ENCODE measurements at places on chromosomes 16 and 17.
A peak's percentile ranks its signal among the peaks of the same experiment; 100 is the strongest.

- DNase-seq: no peak
These were observed 19.4 kb downstream of the CEP295NL start for GRCh38 chr17:78883533-78884131.

DNA sequence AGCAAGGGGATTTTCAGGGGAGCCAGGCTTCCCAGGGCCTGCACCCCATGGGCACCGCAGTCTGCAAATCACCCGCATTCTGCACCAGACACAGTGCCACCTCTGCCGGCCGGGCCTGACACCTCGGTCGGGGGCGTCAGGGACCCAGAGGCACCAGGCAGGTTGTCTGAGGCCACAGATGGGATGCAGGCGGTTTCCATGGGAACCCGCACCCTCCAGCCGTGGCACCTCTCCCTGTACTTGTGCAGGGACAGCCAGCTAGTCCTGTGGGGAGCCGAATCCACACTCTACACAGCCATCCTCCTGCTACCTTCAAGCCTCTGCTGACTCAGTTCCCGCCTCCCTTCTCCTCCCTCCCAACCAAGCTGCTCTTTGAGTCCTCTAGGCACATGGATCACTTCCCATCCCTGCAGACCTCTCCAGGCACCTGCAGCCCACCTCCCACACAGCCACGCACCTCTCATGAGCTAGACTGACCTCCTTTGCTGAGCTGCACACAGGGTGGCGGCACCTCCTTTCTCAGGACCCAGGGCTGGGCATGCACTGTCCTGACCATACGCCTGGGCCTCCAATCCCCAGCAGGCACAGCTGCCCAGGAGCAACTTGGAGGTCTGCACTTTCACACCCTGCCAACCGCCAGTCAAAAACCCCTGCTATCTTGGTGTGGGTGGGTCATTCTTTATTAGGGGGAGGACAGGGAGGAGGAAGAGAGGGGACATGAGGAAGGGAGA lies 119.5 kb downstream of the C16orf78 start:
- no peak for DNase-seq

DNA sequence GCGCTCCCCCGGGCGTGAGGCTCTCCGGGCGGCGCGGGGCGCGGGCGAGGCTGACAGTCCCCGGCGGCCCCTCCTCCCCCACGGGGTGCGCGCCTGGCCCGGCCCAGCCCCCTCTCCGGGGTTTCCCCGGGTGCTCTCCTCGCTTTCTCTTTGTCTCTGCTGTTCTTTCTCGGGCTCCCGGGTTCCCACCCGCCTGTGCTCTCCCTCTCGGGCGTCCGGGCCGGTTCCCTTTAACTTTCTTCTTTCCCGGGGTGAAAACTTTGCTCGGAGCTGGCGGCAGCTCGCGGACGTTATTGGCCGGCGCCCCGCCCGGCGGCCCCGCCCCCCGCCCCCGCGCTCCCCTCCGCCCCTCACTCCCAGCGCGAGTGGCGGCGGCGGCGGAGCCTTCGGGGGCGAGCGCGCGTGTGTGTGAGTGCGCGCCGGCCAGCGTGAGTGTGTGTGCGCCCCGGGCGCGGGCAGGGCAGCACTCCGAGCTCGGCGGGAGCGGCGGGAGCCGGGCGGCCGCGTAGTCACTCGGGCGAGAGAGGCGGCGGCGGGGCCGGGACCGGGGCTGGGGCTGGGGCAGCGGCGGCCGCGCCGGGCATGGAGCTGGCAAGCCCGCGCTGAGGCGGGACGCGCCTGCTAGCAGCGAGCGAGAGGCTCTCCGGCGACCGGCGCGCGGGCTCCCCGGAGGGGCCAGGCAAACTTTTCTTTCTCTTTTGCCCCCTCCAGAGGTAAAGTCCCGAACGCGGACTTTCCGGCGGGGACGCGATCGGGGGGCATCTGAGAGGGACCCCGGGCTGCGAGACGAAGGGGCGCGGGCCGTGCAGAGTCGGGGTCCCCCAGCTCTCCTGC lies at the start of gene NTN1:
TSS of gene NTN1 (plus strand) at position 353 of the 834 bp plus-strand sequence. CDS start 864 bp downstream, outside the sequence.
- peak; percentile 55 for DNase-seq

- peak; percentile 27 for DNase-seq
These were observed 1.7 kb downstream of the IL4R start for GRCh38 chr16:27315333-27316037.

GRCh38 chr17:50045154-50045553 lies 10.8 kb upstream of the ITGA3 start:
- DNase-seq: no peak

DNA sequence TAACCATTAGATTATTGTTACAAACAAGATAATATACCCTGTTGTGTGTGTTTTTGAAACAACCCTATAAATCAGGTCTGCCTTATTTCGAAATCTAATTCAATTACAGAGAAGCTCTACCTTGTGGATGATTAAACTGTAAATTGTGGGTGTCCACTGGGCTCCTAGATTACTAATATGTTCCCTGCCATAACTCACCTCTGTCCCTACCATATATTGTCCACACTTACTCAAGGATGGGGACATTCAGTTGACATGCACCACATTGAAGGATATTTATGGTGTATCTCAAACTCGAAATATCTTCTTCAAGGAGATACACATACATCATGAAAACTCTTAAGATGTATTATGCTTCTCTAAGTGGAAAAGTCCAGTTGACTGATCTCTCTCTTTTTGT lies 617.6 kb upstream of the EEF2KMT start:
- DNase-seq: no peak

DNA sequence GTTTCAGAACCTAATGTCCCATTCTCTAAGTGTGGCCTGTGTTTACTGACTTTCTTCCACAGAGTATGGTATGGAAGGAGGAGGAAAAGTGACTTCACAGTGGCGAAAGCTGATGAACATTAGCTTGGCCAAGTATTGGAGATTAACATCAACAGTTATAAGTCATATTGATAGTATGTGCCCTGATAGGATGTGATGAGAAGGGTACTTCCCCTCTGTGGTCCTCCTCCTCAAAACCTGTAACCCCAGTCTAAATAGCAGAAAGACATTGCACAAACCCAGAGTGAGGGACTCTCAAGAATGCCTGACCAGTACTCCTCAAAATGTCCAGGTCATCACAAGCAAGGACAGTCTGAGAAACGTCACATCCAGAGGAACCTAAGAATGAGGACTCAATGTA lies 73.1 kb downstream of the CLEC16A start:
- DNase-seq: no peak

DNA sequence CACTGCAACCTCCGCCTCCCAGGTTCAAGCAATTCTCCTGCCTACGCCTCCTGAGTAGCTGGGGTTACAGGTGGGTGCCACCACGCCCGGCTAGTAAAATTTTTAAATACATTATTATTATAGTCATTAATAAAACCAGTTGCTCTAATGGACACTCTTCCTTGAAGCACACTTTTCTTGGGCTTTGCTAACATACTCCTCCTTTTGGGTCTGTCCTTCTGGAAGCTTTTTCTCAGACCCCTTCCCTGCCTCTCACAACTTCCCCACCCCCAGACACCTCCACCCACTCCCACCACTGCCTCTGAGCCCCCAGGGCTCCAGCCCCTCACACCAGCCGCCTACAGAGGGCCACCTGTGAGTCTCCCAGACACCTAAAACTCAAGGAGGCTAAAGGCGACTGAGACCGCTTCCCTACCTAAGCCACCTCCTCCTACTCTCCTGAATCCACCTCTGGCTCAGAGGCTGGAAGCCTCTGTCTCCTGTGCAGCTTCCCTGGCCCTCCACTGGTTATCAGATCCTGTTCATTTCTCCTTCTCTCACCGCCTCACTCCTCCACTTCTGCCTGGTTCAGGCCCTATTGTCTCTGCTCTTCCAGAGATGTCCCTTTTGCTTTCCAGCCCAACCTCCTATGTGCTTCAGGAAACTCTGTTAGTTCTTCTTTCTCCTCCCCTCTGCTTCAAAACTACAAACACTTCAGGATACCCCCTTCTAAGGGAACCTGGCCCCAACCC lies 2.1 kb upstream of the CUEDC1 start:
- DNase-seq: no peak

- DNase-seq: no peak
These were observed 404.8 kb downstream of the CDH13 start for GRCh38 chr16:83031524-83031923.

- no peak for DNase-seq
These were observed 6.1 kb upstream of the SLC46A1 start for GRCh38 chr17:28412099-28412498.

- DNase-seq: no peak
These were observed 502.9 kb downstream of the GRIN2A start for GRCh38 chr16:9679213-9679767.
